ENCODE measurements at places on chromosomes 16 and 17.

DNA sequence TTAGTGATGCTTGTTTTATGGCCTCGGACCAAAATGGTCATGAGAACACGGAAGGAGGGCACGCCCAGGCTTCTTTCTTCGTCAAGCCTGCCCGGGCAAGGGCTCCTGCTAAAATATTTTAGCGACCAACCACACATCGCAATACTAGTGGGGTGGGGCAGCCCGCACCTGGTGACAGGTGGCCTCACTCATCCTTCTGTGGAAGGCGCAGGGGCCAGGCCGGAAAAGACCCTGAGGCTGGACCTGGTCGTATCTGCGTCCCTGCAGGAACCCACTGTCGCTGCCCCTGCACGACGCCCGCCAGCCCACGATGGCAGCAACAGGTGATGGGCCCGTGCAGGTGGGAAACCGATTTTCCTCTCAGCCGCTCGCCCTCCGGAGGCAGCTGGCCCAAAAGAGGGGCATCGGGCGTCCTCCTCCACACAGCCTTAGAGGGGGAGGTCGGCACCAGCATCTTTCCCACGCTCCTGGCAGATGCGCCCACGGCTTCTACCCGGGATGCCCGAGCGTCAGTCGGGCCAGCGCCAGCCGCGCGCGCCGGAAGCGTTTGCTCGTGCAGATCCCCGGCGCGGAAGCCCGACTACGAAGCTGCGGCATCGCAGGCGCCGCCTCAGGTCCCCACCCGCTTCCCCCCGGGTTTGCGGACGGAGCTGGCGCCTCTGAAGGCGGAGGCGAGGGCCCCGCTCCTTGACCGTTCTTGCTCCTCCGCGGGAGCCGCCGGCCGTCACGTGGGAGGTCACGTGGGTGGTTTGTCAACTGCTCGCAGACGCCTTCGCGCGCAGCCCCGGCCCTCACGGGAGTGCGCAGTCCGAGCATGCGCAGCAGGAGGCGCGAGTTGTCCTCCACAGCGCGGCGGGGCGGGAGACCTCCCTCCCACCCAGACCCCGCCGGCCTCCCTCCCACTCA is 22.8 kb upstream of the FOXK2 start:
- DNase-seq: no peak

GRCh38 chr16:72066747-72067146 is 3.7 kb downstream of the HPR start:
- DNase-seq: no peak

GRCh38 chr17:55303701-55304145 is 39.0 kb downstream of the HLF start:
- no peak for DNase-seq

DNA sequence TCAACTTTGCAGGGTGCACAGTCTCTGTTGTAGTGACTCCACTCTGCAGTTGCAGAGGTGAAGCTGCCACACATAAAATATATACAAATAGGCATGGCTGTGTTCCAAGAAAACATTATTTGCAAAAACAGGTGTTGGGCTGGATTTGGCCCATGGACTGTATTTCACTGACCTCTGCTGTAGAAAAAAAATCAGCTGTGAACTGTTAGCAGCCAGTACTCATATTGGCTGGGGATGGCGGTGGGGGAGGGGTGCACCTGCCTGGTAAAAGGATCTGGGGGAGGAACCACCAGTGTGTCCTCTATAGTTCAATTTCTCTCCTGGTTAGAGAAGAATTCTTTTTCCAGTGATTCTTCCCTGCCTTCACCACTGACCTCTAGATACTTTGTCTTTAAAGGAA is 50.0 kb downstream of the SHISA9 start:
- no peak for DNase-seq

GRCh38 chr16:47493381-47494337 is 32.5 kb downstream of the PHKB start:
- DNase-seq: no peak

- no peak for DNase-seq
Observed at GRCh38 chr17:7391307-7391706, 3.0 kb downstream of the PLSCR3 start.

DNA sequence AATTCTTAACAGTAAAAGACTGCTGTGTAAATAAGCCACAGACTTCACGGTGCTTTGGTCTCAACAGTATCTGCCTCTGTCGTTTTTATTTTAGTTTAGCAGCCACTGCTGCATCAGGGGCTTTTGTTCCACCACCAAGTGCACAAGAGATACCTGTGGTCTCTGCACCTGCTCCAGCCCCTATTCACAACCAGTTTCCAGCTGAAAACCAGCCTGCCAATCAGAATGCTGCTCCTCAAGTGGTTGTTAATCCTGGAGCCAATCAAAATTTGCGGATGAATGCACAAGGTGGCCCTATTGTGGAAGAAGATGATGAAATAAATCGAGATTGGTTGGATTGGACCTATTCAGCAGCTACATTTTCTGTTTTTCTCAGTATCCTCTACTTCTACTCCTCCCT is 7.9 kb downstream of the HERPUD1 start:
- no peak for DNase-seq

- DNase-seq: no peak
Observed at GRCh38 chr16:55149622-55150021, 174.4 kb upstream of the IRX6 start.

DNA sequence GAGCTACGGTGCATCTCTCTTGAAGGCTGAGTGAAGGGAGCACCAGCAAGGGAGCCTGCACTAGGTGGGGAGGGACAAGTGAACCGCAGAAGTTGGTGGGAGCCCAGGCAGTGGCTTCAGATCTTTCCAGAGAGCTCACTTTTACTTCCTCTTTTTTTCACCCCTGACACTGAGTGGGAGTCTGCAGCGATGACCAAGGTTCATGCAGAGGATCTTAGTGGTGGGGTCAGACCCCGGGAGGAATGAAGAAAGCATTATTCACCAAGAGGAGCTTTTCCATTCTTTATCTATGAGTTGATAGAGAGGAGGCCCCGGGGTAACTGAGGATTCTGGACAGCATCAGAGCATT is 3.0 kb upstream of the CCL2 start:
- DNase-seq: no peak

- no peak for DNase-seq
Observed at GRCh38 chr16:52227851-52228250, 319.1 kb downstream of the TOX3 start.

DNA sequence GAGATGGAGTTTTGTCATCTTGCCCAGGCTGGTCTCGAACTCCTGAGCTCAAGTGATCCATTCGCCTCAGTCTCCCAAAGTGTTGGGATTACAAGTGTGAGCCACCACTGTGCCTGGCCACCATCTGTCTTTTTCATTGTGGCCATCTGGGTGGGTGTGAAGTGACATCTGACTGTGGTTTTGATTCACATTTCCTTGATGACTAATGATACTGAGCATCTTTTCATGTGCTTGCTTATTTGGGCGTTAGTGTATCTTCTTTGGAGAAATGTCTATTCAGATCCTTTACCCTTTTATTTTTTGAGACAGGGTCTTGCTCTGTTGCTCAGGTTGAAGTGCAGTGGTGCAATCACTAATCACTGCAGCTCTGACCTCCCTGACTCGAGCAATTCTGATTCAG is 53.9 kb upstream of the ERN1 start:
- no peak for DNase-seq

DNA sequence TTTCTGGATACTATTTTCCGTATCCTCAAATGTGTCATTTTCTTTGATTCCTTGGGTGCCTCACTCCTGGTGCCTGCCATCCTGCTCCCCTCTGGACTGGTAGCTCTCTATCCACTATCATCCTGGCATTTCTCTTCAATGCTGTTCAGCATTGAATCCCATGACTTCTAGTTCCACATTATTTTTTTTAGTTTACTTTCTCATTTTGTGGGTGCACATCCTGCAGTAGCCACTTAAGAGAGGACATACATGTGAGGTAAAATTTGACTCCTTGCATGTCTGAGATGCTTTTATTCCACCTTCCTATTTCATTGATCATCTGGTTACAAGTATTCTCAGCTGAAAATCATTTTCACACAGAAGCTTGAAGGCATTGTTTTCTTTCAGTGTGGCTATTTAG is 19.1 kb downstream of the ALOX15 start:
- DNase-seq: no peak

- no peak for DNase-seq
Observed at GRCh38 chr16:12345349-12345748, 368.8 kb downstream of the SNX29 start.

GRCh38 chr17:80413771-80414507 is 1.0 kb upstream of the ENDOV start:
- no peak for DNase-seq
